Stimulated activated CD4-positive, alpha-beta T cell treated with anti-CD3 and anti-CD28 coated beads, TNF-alpha, amount 100 ng/mL, for 1 hour (primary cell): ENCODE measurements at places on chromosomes 11 and 22.

DNA sequence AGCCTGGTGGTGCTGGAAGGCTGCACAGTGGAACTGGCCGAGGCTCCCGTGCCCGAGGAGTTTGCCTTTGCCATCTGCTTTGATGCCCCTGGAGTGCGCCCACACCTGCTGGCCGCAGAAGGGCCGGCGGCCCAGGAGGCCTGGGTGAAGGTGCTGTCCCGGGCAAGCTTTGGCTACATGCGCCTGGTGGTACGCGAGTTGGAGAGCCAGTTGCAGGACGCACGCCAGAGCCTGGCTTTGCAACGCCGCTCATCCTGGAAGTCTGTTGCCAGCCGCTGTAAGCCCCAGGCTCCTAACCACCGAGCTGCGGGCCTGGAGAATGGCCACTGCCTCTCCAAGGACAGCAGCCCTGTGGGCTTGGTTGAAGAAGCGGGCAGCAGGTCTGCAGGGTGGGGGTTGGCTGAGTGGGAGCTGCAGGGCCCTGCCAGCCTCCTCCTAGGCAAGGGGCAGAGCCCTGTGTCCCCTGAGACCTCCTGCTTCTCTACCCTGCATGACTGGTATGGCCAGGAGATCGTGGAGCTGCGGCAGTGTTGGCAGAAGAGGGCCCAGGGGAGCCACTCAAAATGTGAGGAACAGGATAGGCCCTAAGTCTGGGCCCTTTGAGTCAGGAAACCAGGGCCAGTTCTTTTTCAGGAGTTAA lies 1.9 kb upstream of the SMDT1 start:
- no peak for DNase-seq

DNA sequence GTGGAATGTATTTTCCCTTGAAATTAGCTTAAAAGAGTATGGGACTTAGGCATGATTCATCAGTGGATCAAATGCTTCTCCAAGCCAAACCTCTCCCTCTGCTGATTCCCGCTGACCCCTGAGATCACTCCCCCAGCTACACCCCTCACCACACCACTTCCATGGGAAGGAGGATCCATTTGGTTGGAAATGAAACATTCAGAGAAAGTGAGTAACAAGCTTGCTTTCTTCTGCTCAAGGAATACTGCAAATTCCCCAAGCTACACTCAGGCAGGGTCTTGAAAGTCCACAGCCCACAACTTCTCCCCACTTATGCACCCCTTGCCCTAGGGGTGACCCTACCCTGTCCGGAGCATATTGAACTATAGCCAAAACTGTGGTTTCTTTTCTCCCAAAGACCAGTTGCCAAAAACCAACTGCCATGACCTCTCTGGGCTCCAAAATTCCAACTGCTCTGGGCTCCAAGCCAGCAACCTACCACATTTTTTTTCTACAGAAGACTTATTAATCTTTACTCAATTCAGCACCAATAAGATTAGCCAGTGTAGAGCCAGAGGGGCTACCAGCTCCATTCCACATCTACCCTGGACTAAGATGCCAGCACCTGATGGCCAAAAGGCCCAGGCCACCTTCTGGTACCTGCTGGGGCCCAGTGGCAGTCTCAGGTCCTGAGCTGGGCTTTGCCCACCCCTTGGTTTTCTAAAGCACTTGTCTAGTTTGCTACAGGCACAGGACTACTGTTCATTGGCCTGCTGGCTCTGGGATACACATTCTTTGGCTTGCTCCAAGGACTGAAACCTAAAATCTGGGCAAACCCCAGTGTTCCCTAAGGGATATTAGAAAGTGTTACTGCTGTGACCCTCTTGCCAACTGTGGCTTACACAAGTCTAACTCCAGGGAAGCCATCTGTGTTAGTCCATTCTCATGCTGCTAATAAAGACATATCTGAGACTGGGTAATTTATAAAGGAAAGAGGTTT lies 101.1 kb downstream of the MICAL3 start:
- DNase-seq, result no peak

DNA sequence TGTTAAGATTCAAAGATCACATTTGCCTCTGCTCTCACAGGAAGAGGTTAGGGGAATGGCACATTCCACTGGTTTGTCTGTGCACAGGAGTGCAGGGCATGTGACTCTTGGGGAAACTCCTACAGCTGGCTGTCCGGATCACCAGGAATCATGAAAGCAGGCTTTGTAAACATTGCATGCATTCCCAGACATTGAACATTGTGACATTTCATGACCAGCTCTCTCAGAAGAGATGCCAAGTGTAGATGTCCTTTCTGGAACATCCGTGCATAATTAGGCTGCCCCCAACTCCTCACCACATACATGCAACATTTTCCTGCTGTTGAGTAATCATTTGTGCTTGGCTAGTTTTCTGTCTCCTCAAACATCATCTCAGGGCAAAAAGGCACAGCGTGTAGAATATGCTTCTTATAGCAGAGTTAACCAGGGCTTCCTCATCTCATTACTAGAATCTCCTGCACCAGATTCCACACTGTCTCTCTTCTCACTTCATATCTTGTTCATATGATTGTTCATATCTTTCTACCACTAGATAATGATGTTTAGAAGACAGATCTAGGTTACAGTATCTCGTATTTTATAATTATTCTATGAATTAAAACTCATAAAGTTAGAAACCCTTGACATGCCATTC lies 694.7 kb downstream of the NTM start:
- DNase-seq, result no peak

DNA sequence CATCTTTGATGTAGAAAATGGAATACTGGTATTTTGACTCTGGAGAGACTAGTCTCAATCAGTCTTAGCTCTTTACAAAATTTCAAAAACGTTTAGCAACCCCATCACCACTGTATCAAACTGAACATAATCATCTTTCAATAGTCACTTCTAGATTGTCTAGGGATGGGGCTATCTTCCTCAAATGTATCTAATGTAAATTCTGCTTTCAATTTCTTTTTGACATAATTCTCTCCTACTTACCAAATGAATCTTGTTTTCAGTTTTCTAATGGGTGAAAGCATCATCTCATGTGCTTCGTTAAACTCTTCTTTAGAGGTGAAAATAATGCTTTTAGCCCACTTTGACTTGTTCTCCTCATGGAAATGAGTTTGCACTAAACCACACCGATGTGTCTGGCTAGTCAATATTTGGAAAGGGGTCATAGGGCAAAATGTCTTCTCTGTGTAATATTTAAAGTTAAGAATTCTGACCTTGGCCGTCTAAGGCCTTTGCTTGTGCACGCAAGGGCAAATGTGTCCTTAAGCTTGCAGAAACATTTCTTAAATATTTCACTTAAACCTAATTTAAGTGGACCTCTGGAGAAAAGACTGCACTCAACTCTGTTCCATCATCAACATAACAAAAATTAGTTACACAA lies 5.2 kb downstream of the SIK3 start:
- no peak for DNase-seq

DNA sequence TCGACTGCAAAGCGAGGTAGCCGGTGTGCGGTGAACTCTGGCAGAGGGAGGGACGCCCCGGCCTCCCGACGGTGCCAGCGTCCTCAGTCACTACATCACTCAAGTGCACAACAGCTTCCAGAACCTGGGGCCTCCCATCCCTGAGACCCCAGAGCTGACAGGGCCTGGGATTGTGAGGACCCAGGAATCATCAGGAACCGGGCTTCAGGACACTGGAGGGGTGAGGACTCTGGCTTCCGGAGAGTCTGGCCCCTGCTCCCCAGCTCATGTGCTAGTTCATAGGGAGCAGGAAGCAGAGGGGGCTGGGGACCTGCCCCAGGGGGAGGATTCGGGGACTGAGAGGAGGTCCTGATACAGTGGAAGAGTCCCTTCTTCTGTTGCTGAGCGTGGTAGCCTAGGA lies 4.6 kb downstream of the ART5 start:
- DNase-seq, result no peak

DNA sequence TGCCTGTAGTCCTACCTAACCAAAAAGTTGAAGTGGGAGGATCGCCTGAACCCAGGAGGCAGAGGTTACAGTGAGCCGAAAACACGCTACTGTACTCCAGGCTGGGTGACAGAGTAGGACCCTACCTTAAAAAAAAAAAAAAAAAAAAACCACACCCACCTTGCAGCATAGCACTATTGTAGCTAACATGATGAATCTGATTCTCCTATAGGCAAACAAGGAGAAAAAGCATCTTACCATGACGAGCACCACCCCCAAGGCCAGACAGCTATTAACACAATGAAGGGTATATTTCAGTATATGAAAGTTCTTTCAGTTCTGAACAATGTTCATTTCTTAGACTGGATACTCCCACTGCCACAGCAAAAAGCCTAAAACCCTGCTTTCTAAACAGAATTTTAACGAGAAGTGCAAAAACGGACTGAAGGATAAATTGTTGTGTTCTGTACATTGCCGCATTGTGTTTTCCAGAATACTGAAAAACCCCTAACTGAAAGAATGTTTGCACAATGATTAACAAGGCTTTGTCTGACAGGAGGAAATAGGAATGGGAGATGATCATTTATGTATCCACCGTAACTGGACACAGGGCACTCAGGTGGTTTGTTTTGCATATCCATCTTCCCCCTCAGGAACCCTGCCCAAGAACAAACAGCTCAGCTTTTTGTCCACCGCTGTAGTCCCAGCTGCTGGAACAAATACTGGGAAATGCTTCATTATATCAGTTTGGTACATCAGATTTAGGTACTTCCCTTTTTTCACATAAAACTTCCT lies 8.9 kb downstream of the PISD start:
- DNase-seq, result no peak

GRCh38 chr11:68711114-68711513 lies 26.8 kb downstream of the GAL start:
- no peak for DNase-seq

- DNase-seq, result no peak
Measured at GRCh38 chr11:125871391-125872137, 15.9 kb upstream of the HYLS1 start.

GRCh38 chr22:48389916-48390315 lies 1437.8 kb downstream of the BRD1 start:
- no peak for DNase-seq

DNA sequence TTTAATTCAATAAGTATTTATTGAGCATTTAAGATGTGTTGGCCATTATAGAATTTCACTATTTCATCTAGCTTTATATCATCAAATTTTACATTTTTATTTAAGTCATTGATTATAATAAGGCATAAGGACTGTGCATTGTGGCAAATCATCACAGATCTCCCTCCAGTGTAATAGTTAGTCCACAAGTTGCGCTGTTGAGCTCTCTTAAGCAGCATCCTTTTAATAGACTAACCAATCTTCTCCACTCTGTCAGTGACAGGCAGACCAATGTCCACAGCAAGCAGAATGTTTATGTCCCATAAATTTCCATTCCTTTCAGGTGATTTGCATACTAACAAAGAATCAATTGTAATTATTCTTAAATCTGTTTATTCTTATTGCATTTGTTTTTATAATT lies 595.3 kb upstream of the CCDC90B start:
- DNase-seq, result no peak

DNA sequence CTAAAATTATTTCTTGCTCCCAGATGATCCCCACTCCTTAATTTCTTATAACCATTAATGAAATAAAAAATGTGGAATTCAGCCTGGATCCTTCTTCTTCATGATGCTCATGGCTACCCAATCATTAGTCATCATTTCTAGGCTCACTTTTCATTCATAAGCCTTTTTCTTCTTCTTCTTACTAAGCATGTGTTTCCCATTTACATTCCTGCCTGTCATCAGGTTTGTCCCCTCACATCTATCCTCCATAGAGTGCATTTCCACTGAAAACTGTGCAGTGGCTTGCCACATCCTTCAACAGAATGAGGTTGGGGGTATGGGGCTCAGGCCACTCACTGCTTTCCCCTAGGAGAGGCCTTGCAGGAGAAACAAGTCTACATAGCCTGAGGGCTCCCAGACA lies 35.8 kb upstream of the NTM start:
- DNase-seq, result no peak

DNA sequence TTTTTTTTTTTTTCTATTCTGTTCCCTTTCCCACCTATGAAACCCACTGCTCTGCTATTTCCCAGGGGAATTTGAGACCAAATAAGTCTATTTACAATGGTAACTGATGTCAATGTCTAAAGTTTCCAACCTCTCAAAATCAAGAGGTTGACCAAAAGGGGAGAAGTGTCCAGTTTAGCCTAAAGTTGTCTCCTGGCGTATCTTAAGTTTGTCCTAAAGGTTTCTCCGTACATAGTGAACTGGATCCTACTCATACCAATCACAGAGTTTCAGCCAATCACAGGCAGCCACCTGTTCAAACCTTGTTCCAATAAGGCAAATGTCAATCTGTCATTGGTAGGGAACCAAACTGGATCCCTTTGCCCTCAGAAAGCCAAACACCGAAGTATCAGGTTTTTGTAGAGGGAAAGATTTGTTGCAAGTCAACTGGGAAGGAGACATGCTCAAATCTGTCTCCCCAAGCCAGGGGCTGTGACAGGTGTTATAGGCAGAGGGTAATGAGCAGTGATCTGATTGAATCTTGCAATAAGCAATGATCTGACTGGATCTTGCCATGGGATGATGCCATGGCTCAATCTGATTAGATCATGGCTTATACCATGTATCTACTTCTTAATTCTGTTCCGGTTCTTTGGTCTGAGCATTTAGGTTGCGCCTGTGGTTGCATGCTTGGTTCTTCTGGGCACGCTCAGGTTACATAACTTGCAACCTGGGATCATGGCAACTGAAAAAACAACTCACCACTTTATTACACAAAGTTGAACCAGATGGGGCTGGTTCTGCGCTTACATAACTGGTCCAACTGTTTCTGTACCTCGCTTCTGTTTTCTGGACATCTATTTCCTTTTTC lies 1.1 kb upstream of the VPS37C start:
- no peak for DNase-seq

DNA sequence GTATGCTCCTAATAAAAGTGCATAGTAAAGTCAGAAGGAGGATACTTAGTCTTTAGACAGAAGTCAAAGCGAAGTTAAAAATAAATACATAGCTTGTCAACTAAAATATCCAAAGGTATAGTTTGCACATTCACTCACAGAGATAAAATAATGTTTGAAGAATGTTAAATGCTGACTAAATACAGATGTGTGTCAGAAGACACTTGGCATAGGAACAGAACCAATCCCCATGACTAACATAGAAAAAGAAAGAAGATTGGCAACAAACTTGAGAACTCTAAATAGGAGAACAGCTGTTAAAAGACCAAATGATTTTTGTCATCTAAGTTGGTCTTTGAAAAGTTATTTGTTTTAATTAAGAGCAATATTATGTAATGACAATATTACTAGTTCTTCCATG lies 1172.1 kb upstream of the RAG2 start:
- no peak for DNase-seq
